ENCODE measurements at places on chromosomes 3 and 15.

DNA sequence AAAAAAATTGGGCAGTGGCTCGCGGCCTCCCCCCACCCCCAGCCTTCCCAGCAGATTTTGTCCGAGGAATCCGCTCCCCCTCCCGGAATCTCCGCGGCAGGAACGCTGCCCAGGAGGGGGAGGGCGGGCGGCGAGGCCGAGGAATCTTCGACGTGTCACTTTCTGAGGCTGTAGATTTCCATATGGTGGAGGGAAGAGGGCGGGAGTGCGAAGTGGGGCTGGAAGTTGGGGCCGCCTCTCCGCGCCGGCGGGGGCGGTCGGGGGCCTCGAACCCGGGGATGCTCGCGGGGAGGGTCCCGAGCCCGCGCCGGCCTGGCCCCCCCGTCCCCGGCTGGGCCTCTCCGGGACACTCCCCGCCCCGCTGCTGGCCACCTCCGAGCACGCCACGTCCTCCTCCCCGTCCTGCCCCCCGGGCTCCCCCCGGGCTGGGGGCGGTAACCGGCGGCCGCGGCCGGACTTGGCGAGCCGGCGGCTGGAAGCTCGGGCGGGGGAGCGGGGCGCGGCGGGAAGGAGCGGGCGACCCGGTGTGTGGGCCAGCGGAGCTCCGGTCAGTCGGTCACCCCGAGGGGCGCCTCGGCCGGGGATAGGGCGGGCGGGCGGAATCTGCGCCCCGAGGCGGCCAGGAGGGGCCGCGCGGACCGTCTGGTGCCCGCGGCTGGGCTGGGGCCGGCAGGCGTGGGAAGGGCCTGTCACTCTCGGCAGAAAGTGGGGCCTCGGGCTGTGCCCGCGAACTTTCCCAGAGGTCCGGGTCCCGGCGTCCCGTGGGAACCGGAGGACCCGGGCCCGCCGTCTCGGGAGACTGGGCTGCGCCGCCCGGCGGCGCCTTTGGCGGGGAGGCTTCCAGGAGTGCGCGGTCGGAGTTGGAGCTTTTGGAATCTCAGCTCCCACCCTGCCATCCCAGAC is 951 bp downstream of the FNDC3B start:
- DNase-seq = peak; percentile 36

- no peak for DNase-seq
These were observed 4.2 kb downstream of the UBXN7 start for GRCh38 chr3:196428041-196428440.

DNA sequence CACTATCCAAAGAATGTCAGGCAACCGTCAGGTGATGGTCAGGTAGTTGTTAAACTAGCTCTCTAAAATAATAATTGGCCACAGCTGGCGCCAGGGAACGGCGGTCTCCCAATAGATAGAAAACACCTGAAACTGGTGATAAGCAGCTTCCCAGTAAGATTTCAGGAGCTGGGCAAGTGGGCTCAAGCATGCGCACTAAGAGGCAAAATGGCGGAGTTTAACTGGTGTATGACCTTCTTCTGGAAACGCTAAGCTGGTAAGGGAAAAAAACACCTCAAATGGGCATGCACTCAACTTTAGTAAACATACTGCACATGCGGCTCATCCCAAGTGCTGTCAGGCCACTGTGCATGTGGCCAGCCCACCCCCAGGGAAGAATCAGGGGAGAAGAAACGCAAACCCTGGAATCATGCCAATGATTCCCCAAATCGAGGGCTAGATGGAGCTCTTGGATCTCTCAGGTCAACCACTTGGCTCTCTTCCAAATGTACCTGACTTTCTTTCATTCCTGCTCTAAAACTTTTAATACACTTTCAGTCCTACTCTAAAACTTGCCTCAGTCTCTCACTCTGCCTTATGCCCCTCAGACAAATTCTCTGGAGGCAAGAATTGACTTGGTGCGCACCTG is 195.0 kb downstream of the ZNF621 start:
- DNase-seq = peak; percentile 61

DNA sequence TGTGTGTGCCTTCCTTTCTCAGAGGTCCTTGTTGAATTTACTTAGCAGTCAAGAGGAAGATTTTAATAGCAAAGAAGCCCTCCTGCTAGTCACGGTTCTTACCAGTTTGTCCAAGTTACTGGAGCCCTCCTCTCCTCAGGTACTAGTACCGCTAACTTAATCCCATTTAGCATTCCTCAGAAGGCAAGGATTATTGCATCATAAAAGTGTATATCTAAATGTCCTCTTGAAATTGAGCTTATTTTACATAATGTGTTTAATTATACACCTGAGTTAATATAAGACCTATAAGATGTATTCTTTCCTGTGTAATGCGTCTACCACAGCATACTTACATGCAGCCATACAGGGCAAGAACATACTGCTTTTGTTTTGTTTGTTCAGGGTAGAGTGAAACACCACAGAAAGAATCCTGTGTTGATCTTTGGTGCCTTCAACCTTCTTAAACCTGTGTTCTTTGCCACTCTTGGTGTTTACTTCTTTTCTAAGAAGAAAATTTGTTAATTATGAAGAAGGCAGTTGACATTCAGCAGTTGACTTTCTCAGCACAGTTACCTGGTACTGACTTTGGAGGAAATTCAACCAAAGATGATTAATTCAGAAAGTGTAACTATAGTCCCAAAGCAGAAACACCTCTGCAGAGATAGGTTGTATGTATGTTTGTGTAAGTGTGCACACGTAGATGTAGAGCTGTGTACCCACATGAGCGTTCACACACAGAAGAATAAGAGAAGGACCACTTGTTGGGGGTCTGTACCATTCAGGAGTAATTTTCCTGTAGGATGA is 33.1 kb downstream of the POLG start:
- no peak for DNase-seq

DNA sequence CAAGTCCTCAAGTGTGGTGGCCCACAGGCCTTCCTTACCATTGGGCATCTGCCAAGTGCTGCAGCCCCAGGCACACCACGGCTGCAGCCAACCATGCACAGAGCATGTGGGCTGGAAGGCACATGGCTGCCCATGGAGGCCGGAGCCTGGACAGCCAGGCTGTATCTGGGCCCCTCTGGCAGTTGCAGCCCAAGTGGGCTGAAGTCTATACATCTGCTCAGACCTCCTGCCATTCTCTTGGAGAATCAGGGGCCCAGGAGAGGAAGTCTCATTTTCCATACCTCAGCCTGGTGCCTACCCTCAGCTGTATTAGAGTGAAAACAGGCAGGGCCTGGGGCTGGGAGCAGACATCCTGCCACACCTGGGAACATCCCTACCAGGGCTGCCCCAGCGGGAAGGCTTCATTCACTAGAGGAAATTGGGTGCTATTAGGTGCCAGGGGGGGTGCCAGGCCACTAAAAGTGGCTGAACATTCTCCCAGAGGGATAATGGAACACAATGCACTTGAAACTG is 48.0 kb upstream of the SLCO2A1 start:
- no peak for DNase-seq

- peak; percentile 61 for DNase-seq
These were observed 3.5 kb downstream of the SPINT1 start for GRCh38 chr15:40847223-40847961.

DNA sequence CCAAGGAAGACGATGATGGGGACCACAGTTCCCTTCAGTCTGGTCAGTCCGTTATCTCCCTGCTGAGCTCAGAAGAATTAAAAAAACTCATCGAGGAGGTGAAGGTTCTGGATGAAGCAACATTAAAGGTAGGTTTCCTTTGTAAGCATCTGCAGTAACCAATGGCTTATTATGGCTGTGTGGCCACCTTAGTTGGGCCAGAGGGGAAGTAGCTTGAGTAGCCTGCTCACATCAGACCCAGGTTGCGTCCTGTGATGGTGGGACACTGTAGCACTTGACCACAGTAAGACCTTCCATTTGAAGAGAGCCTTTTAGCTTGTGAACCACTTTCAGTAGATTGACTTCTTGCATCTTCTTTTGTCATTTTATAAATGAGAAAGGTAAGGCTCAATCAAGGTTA is 22.6 kb downstream of the STARD5 start:
- no peak for DNase-seq

GRCh38 chr15:92655178-92655995 is at the start of gene FAM174B:
FAM174B (minus strand) TSS chr15:92655775.
- DNase-seq = peak; percentile 16

GRCh38 chr15:50828610-50829206 is 63.2 kb upstream of the SPPL2A start:
- no peak for DNase-seq

DNA sequence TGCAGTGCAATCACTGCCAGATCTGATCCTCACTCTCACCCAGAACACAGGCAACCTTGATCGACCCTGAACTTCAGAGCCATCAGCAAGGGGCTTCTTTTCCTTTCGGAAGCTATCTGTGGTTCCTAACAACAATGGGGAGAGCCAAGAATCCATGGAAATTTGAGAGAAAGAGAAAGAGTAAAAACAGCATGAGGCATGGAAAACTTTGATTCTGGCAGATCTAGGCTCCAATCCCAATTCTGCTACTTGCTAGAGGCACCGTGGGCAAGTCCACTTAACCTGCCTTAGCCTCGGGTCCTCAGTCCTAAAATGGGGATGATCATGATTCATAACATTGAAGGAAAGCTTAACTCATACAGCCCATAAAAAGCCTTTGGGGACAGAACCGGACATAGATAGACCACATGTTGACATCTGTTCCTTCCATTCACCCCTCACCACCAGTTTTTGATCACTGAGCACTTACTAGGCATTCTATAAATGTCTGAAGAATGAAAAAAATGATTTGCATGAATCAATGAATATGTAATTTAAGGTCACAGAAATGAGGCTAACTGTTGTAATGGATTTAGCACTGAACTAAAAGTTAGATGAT is 605.7 kb upstream of the CFAP20DC start:
- no peak for DNase-seq

DNA sequence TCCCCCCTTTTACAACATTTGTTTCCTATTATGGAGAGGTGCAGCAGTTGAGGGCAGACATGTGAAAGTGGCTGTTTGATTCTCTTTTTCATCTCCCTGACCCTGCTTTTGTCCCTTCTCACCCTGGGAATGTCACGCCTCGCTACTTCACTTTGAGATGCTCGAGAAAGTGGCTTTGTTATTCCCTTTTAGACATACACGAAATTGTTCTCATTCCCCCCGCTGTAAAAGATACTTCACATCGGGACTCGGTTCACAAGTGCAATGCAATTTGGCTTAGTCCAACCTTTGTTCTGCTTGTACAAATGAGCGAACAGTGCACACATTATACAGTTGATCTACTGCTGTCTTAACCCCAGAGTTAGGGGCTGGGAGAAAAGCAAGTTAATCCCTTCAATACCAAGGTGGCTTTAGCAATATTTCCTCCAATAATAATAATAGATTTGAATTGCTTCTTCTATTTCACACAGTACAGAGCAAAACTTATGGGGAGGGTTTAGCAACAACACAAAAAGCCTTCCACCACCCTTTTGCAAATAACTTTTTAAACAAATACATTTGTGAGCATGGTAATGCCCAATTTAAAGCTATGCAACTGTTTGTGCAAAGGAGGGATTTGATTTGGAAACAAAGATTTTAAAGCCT is 5.7 kb upstream of the FOXB1 start:
- no peak for DNase-seq

DNA sequence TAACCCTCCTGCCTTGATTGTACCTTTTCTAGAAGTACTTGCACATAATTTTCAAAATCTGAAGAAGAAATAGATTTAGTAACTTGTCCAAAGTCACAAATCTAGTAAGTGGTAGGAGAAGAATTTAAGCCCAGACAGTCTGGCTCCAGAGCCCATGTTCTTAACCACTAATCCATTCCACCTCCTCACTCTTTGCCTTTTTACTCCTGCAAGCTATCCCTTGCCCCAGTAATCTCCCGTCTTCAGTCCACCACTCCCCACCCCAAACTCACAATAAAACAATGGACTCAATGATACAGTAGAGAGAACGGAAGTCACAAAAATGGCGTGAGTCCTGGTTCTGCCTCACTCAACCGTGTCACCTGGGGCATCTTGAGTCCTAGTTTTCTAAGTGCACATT is 48.7 kb downstream of the SETMAR start:
- DNase-seq = no peak

GRCh38 chr3:143236226-143236964 is 116.8 kb downstream of the CHST2 start:
- DNase-seq = no peak

- DNase-seq = peak; percentile 84
These were observed at the start of gene SCG3 for GRCh38 chr15:51681303-51681963. SCG3 (plus strand) TSS chr15:51681503; CDS start chr15:51681756, 253 bp downstream.

- DNase-seq = no peak
These were observed 422 bp downstream of the LSAMP start for GRCh38 chr3:116444819-116445310.

DNA sequence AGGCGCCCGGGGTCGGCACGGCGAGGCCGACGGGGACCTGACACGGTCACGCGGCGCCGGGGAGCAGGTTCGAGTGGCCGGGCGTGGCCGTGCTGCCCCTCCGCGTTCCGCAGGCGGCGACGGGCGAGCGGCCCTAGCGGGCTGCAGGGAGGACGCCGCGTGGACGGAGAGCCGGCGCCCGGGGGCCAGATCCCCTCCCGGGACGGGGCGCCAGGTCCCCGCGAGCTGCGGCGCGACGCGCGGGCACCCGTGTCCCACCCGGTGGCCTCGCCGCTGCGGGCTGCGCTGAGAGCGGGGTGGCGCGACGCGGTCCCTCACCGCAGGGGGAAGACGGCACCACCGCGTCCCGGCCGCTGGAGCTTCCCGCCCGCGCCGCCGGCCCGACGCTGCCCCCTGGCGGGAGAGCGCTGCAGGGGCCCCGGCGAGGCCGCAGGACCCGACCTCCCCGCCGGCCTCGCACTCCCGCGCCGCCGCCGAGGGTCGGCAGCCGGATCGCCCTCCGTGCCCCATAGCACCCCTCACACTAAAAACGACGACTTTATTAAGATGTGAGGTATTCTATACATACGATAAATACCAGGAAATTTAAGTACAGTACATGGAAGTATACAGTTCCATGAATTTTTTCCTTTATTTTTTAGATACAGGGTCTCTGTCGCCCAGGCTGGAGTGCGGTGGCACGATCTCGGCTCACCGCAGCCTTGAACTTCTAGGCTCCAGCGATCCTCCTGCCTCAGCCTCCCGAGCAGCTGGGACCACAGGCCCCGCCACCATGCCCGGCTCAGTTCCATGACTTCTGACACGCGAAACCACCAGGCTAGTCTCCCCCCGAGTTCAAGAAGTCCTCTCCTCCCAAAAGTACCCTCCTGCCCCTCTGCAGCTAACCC is 1.3 kb upstream of the PIGZ start:
- peak; percentile 29 for DNase-seq

- DNase-seq = no peak
These were observed 1034.4 kb downstream of the IGSF11 start for GRCh38 chr3:118000219-118000618.

DNA sequence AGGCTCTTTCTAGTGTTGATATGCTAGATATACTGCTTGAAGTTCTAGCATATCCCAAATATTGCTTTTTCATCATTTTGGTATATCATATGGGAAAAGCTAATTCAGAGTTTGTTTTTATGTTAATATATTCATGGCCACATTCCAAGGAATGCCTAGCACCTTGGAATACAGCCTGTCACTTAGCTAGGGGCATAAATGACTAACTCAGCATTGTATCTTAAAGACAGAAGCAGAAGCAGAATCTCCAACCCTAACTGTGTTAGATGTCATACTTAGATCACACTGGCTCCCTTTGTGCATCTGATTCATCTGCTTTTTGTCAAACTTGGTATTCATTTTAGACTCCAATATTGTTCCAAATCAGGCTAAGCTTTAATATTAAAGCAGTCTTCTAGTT is 130.8 kb upstream of the TSPAN3 start:
- DNase-seq = no peak
